Heart left ventricle (tissue), 16 donors: ENCODE measurements at places on chromosomes 4 and X. TPM values are rescaled to one million over a fixed set of nuclear protein-coding genes. Genes with fewer than 3 reads are reported as not detected.

The NXF2 gene
- not detected for polyA plus RNA-seq

The CXCL1 gene
- polyA plus RNA-seq: 1.9 TPM

DNA sequence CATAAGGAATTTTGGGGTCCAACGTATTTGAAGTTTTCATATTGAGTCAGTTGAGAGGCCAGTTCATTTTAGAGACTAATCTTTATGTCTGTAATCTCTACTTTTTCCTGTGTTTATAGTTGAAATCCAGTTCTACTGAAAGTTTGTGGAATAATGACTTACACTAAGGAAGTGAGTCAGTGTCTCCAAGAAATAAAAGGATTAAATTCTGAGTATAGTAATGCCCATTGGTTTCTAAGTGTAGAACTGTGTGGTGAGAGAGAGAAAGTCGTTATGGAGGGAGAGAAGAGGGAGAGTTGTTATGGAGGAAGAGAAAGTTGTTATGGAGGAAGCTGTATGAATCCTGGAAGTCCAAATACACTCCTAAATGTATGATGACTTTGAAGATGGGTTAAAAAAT is 264.6 kb upstream of the HAND2 start:
- H3K27ac ChIP-seq: no peak overlapping the region
- H3K27me3 ChIP-seq: no peaks in the 10 kb centered on the region
- H3K36me3 ChIP-seq: no peaks in the 10 kb centered on the region
- DNase-seq: no peak
- no peak overlapping the region for H3K4me3 ChIP-seq

DNA sequence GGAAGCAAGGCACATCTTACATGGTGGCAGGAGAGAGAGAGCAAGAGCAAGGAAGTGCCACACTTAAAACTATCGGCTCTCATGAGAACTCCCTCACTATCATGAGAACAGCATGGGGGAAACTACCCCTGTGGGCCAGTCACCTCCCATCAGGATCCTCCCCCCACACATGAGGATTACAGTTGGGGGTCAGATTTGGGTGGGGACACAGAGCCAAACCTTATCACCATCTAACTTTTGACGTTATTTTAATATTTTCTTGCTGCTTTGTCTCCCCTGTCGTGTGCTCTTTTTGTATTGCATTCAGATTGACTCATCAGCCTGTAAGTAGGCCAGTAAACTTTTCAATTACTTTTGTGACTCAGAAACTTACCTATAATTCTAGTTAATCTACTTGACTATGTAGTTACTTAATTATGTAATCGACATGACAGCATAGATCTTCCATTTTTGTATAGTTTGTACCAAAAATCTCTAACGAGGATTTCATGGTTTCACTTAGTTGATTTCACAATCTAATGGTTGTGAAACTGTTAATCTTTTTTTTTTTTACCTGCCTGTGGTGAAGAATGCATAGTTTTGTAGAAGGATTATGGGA is 18.3 kb downstream of the STIM2 start:
- H3K4me1 ChIP-seq: no peaks in the 10 kb centered on the region
- H3K27ac ChIP-seq: peak overlapping the region; percentile 13
- DNase-seq: no peak
- no peak overlapping the region for H3K4me3 ChIP-seq
- no peaks in the 10 kb centered on the region for H3K27me3 ChIP-seq
- no peaks in the 10 kb centered on the region for H3K36me3 ChIP-seq

DNA sequence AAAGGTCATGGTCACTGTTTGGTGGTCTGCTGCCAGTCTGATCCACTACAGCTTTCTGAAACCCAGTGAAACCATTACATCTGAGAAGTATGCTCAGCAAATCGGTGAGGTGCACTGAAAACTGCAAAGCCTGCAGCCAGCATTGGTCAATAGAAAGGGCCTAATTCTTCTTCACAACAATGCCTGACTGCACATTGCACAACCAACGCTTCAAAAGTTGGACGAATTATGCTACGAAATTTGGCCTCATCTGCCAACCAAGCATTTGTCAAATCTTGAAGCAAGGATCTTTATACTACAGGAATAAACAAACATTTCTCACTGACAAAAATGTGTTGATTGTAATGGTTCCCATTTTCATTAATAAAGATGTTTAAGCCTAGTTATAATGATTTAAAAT is 90.4 kb downstream of the EIF4E start:
- DNase-seq: no peak
- H3K27me3 ChIP-seq: no peaks in the 10 kb centered on the region
- no peaks in the 10 kb centered on the region for H3K36me3 ChIP-seq
- no peaks in the 10 kb centered on the region for H3K4me1 ChIP-seq
- no peak overlapping the region for H3K4me3 ChIP-seq
- H3K27ac ChIP-seq: no peak overlapping the region

DNA sequence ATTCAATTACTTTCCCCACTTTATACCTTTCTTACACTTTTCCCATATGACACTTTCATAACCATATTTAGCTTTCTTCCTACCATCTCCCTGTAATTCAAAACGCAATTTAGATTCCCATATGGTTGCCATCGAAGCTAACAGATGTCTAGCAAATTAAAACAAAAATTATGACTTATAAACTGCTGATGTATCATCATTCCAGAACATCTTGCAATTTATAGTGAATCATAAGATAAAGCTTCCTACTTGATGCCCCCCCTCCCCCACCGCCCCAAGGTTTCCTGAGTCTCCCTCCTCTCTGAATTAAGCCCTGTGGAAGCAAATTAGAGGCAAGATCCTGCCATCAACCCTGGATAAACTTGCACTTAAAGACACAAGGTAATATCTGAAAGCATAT is 5.4 kb downstream of the TSPAN5 start:
- H3K4me1 ChIP-seq: no peaks in the 10 kb centered on the region
- H3K36me3 ChIP-seq: no peaks in the 10 kb centered on the region
- no peak overlapping the region for H3K4me3 ChIP-seq
- no peaks in the 10 kb centered on the region for H3K27me3 ChIP-seq

DNA sequence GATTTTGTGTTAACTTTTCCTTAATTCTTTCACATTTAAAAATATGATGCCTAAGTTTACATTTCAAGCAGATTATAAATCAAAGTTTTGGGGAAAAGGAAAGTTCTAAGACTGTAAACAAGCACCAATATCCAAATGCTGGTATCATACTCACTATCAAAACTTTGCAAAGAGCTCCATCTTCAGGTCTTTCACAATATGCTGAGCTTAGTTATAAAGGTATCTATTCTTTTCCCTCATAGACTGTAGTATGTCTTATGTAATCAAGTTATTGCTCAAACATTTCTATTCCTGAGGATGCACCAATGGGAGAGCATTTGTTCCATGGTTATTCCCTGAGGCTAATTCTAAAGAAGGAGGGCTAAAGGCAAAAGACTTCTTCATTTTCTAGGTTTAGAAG is 207.9 kb upstream of the FAM241A start:
- no peak for DNase-seq
- H3K36me3 ChIP-seq: no peaks in the 10 kb centered on the region
- H3K27ac ChIP-seq: no peak overlapping the region
- no peak overlapping the region for H3K4me3 ChIP-seq
